Lower leg skin (tissue), 4 donors: ENCODE measurements at places on chromosomes 7 and 10.
A peak's percentile ranks its signal among the peaks of the same experiment; 100 is the strongest.

DNA sequence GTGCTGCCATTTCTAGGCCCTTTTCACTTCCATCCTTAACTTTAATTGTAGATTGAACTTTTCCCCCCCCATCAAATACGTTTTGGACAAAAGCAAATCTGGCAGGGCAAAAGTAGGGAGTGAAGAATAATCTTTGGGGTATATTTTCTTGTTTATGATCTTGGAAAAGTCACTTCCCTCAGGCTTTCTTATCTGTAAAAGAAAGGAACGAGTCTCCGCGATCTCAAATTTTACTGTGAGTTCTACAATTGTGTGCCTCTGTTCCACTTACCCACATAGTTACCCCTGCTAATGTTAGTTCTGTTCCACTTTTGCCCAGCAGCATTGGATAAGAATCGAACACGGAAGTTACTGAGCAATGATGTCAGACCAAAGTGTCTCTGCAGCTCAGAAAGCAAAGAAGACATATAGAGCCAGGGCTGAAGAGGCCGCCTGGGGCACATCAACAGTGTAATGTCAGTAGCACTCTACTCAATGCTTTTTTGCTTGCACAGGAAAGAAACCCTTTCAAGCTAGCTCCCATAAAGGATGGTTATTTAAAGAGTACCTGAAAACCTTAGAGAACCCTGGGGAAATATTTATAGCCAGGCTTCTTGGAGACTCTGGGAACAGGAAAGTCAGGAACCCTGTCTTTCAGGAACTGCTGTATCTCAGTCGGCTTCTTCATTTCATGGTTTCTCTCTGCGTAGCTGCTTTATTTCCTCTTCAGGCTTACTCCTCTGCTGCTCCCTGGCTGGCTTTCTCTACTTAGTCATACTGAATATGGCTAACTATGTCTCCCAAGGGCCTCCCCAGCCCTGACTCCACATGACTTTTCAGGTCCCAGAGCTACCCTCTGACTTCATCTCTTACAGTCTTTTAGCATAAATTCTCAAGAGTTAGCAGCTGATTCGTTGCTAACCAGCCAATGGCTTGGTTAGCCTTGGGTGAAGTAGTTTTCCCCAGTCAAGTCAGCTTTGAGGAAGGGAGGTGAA lies 123.7 kb upstream of the FAM3C start:
- no peak for DNase-seq

- no peak for DNase-seq
These were observed 162.3 kb upstream of the MTPN start for GRCh38 chr7:136139417-136139816.

DNA sequence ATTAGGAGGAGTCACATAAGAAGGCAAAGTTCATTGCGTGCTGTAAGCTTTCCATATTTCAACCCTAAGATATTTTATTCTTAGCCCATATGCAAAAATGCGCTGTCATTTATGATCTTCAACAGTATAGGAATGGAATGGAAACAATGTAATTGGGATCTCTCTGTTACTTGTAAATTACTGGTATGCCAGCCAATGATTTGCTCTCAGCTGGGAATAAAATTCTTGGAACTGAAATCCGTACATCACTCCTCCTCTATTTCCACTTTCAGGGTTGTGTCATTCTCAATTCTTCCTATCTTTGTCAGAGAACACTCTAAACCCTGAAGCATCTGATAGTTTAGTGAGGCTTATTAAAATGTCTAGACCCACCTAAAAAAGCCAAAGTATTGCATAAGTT lies 80.7 kb upstream of the STEAP4 start:
- DNase-seq: no peak

- no peak for DNase-seq
These were observed 70.4 kb downstream of the ASB13 start for GRCh38 chr10:5595994-5596471.

DNA sequence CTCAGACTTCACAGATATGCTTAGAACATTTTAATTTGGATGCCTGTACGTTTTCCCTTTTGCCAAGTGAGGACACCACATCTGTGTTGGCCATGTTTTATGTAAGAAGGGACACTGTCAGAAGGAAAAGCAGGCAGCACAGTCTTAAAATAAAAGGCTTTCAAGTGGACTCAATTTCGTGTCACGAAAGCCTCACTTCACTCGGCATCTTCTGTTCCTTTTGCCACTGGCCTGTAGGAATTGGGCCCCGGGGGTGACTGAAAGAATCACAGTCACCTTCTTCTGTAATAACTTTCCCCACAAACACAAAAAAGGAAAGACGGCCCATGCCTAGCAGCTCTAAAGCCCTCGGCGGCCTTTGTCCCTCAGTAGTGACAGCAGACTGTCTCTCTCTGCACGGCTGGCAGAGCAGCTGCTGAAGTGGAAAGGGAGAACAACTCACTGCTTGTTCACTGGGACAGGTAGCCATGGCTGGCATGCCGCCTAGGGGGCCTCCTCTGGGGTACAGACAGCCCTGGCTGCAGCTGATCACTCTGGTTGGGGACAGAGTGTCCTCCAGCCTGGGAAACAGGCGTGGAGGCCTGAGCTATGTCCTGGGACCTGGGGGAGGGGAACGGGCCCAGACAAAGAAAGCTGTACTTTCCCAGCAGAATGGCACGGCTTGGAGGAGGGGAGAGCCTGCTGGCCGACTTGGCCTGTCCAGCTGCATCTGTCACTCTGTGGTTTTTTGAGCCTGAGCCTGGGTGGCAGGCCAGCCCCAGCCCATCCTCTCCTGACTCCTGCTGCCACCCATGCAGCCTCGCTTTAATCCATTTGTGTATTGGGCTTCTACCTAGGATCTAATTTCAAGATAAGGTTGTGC lies 4.4 kb downstream of the RASSF4 start:
- DNase-seq: no peak

GRCh38 chr10:117138838-117139580 lies 939 bp upstream of the VAX1 start:
- DNase-seq: no peak

- DNase-seq: no peak
These were observed 160.8 kb upstream of the WNT16 start for GRCh38 chr7:121167971-121168370.

DNA sequence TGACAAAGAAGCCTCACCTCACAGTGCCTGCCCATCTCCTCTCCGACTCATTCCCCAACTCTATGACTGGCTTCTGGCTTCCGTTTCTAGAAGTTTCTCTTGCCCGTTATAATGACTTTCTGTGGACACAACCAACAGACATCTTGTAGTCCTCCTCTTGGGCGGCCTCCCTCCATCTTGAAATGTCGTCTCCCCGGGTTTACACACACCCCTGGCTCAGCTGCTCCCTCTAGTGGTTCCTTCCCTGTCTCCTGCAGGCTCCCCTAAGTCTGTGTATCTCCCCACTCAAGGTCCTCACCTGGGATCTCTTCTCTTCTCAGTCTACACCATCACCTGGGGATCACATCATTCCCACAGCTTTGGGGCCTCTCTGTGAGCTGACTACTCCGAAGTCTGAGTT lies 123.4 kb upstream of the NEBL start:
- DNase-seq: no peak

DNA sequence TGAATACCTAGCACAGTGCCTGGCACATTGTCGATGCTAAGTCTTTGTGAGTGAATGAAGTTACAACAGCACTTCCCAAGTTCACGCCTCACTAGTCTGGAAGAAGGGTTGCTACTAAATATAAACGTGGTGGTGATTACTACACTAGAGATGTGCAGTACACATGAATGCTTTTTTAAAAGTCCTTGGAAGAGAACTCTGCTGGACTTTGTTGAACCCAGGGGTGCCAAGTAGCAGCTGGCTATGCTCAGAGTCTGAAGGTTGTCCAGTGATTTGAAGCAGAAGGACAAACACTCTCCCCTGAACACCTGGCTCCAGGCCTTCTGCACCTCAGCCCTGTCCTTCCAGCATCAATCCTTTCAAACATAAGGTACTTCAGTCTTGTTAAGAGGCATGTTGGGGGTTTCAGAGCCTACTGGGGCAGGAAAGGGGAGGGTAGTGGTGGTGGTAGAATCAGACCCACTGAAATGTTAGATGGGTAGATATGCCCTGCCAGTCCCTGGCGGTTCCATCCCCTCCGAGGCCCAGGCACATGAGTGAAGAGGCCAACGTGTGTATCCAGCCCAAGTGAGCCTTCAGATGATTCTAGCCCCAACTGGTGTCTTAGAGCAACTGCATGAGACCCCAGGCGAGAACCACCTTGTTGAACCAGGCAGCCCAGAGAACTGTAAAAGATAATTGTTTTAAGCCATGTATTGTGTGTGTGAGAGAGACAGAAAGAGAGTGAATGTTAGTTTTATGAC lies 94.4 kb downstream of the TAX1BP1 start:
- no peak for DNase-seq

DNA sequence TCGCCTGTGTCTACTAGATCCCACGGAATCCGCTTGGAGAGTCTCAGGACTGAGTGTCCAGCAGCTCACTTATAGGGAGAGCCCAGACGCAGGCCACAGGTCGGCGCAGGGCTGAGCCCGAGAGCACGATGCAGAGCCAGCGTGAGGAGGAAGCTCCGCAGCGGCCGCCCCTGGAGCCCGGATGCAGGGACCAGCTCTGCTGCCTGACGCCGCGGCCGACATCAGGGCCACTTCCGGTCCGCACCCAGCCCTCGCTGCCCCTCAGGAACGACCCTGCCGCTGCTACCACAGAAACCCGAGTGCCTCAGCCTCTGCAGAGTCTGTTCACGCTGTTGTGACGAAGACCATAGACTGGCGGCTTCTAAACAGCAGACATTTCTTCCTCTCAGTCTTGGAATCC lies 275.8 kb upstream of the PPP2R2D start:
- DNase-seq: no peak

DNA sequence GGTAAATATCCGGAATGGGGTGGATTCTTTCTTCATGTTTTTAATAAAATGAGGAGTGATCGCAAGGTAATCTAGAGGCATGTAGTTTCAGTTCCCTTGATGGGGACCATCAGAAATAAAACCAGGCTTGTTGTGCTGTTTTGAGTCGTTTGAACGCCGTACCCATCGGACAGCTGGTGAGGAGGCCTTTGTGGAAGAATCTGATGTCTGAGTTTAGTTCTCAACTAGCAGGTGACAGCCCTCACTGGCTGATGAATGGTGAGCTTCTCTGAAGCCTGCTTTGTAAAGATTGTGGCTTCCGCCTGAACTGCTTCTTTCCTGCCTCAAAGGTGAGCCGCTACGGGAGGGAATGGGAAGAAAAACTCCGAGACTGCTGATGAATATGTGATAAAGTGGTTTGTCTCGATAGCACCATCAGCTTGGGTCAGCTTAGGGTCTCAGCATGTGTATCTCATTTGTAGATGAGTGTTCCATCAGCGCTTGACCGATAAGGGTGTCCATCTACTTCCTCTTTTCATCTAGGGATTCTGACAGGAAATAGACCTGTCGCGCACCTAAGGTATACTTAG lies 977 bp downstream of the TMEM248 start:
- DNase-seq: no peak

GRCh38 chr7:44183386-44183785 lies 5.9 kb downstream of the GCK start:
- DNase-seq: peak; percentile 53

GRCh38 chr7:93046641-93047040 lies 71.1 kb downstream of the SAMD9 start:
- DNase-seq: no peak

- DNase-seq: no peak
These were observed 145.7 kb upstream of the AHR start for GRCh38 chr7:17152721-17153120.

DNA sequence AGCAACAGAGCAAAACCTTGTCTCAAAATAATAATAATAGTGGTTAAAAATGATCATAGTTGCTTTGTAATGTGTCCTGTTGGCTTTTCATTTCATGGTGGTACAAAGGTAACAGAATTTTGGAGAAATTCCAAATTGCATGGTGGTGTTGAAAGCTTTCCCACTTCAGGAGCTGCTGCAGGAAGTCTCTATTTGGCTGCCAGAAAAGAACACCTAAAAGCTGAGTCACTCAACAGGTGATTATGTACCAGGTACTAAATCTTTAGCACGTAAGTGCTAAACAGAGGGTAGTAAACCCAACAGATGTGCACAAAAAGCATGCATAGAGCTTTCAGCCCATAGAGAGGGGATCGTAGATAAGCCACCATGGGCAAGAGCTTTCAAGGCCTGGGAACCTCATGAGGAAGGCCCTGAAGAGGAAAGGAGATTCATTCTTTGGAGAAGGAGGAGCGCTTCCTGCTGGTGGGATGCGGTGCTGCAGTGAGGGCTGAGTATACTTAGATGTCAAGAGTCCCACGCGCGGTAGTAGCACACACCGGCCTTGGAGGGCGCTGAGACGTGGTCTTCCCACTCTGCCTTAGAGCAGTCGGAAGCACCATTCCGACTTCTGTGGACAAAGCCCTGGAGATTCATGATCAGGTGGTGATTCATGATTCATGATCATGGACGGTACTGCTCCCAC lies 118.7 kb downstream of the RALA start:
- DNase-seq: no peak

- no peak for DNase-seq
These were observed 264.0 kb downstream of the INHBA start for GRCh38 chr7:41438705-41439514.
